ENCODE measurements at places on chromosomes 2 and 18.

- no peak for DNase-seq
Measured at GRCh38 chr2:236922061-236922460, 163.6 kb upstream of the COPS8 start.

- DNase-seq: no peak
Measured at GRCh38 chr2:236744281-236744705, 174.7 kb downstream of the ACKR3 start.

- DNase-seq: no peak
Measured at GRCh38 chr2:86787736-86788135, 3.0 kb downstream of the CD8A start.

DNA sequence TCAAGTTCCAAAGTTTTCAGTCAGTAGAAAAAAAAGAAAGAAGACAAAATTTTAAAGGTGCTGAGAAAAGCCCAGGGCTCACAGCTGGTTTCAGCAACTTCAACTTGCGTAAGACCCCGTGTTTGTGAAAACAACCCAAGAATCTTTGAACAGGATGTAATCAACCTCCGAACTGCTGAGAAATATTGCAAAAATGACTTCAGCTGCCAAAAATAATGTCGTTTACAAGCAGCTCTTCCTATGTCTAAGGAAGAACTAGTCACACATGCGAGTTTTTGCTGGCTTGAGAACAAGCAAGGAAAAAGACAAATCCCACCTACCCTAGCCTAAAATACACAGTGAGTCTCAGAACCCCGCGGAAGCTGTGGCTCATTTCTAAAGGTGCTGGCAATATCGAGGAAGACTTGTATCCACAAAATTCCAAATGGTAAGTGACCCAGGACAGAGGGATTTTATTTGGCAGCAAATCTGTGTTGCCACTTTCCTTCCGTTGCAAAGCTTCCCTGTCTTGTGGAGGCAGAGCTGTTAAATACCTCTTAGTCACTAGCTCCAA is 59.8 kb upstream of the SLC8A1 start:
- DNase-seq: no peak

DNA sequence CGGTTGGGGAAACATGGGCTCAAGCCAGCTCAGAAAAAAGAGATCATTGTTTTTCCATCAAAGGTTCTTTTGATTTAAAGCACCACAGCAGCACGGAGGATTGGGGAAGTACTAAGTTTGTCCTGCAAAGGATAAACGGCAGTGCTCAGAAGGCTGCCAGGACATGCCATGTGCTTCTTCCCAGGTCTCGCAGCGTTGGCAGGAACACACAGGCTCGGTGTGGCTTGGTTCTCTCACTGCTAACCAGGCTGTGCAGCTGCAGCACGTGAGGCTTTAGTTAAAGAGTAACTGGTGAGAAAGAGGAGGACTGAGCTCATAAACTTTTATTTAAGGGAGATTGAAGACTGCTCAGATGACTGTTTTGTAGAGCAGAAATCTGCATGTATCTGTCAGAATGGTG is 264.3 kb downstream of the TSN start:
- no peak for DNase-seq

GRCh38 chr2:96209011-96209728 is 543 bp upstream of the STARD7 start:
- no peak for DNase-seq

DNA sequence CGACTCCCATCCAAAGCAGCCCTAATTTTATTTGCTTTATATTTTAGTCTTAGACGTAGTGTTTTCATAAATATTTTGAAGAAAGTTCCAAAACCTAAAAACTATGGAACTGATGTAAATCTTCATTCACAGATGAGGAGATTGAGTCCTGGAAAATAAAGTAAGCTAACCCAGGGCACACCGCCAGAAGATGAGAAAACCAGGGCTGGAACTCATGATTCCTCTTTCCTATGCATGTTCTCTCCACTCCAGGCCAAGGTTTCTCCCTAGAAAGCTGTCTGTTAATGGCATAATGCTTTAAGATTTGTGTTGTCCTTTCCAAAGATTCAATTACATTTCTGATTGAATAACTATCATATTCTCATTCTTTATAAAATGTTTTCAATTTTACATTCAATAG is 78.4 kb upstream of the ZC3H15 start:
- no peak for DNase-seq

GRCh38 chr2:45256867-45257641 is 247.8 kb upstream of the SIX2 start:
- no peak for DNase-seq

DNA sequence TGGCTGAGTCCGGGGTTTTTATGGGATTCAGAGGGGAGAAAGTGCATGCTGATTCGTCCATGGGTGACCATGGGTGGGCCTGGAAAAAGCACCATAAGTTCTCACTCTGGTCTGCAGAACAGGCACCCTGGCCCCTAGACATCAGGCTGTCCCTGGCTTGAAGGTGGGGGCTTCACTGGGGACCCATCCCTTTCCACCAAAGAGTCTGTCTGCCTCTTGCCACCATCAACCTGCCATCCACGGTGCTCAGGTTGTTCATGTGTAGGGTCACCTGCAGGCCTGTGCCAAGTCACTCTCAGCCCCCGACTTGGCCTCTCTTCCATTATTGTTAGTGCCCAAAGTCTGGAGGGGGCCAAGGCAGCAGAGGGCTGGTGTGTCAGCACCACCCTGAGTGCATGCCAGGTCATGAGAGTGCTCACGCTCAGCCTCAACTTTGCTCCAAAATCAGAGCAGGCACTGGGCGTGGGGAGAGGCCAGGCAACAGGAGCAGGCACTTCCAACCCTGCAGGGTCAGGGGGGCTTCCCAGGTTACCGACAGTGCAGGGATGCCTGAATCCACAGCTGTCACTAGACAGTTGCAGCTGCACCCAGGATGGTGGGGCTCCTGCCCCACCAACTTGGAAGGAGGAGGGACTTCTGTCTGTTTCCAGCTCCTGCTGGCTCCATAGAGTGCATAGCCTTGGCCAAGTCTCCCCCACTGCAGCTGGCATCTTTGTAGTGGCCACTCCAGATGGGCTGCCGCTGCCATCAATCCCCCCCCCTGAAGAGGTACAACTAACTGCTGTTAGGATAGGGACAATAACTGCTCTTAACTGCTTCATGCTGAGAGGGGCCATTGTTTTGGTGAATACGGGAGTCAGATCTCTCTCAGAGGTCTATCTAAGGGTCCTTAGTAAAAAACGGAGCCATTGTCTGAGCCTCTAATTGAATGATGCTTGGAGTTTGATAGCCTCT is 209.3 kb downstream of the AKAIN1 start:
- DNase-seq: no peak

GRCh38 chr2:167334146-167334742 is 446.0 kb downstream of the XIRP2 start:
- DNase-seq: no peak

- DNase-seq: peak; percentile 64
Measured at GRCh38 chr2:65055422-65056214, 598 bp upstream of the CEP68 start.

- no peak for DNase-seq
Measured at GRCh38 chr18:267380-267687, 513 bp downstream of the THOC1 start.

DNA sequence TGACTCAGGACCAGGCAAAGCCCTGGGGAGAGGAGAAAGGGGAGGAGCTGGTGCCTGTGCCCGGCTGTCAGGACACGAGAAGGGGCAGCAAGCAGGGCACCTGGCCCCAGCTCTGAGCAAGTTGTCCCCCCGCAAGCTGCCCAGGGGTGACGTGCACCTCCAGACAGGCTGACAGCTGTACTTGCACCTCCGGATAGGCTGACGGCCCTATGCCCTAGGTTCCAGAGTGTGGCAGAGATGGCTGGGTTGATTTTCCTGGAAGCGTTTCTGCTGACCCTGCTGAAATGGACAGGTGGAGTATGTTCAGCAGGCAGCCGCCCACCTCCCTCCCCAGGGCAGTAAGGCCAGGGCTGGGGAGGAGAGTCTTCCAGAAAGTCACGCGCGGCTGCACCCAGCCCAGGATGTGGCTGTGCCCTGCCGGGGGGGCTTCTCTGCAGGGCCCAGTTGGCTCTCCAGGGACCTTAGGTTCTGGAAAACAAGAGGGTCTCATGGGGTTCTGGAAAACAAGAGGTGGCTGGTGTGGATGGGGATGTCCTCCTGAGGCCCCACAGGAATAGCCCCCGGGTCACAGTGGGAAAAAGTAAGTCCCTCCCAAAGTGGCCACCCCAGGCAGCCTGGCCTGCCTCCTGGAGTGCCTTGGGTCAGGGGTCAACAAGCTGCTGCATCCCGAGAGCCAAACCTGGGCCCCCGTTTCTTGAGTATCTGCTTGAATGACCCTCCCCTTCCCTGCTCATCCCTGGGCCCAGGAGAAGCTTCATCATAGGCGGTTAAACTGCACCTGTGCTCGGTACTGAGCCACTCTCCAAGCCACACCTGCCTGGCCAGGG is 71.4 kb upstream of the OTOS start:
- DNase-seq: no peak

GRCh38 chr18:40152859-40153258 is 1802.2 kb upstream of the PIK3C3 start:
- no peak for DNase-seq

DNA sequence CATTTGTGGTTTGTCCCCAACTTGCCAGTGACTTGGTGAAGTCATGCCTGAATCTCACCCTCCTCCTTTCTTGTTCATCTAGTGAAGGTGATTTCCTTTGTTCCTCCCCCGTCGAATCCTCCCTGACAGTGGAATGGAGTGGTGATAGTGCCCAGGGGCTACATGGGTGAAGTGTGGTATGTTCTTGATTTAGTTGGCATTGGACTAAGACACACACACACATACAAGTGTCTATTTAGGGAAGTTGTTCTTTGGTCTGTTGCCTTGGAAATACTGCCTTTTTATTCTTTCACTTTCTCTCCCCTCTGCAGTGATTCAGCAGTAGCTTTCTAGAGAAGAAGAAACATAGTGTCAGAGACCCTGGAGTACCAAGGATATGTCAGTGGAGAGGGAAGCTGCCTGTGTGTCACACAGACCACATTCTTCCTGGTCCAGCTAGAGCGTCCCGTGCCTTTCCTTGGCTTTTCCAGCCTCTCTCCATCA is 10.9 kb downstream of the INPP4A start:
- DNase-seq: peak; percentile 48

DNA sequence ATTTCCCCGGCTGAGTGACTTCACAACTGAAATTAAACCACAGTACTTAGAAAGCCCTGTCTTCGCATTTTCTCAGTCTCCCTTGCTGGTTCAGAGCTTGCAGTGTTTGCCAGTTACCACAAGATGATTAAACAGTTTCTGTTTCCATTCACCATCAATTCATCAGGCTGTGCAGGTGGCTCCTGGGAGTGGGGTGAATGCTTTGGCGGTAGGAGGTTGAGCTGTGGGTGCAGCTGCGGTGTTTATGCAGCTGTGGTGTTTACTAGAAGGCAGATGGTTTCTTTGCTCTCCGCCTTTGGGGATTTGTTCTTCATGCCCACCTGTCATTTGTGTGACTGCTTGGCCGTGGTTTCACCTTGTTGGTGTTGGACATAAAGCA is 16.1 kb downstream of the ACOXL start:
- peak; percentile 77 for DNase-seq

DNA sequence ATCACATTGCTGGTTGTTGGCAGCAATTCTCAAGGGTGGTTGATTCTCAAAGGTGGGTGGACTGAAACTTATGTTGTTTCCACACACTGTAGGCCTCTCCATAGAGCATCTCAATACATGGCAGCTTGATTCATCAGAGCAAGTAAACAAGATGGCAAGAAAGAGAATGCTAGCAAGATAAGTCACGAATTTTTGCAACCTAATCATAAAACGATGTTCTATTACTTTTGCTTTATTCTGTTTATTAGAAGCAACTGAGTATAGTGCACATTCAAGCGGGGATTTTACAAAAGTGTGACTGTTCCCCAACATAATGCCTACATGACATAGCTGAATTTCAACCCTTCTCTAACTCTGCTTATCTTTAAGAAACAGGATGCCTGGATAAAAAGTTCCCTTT is 136.2 kb downstream of the CCDC178 start:
- DNase-seq: no peak

- DNase-seq: peak; percentile 65
Measured at GRCh38 chr18:74040459-74041332, 106.9 kb downstream of the FBXO15 start.

- DNase-seq: no peak
Measured at GRCh38 chr2:236396818-236397350, 132.7 kb upstream of the ASB18 start.

DNA sequence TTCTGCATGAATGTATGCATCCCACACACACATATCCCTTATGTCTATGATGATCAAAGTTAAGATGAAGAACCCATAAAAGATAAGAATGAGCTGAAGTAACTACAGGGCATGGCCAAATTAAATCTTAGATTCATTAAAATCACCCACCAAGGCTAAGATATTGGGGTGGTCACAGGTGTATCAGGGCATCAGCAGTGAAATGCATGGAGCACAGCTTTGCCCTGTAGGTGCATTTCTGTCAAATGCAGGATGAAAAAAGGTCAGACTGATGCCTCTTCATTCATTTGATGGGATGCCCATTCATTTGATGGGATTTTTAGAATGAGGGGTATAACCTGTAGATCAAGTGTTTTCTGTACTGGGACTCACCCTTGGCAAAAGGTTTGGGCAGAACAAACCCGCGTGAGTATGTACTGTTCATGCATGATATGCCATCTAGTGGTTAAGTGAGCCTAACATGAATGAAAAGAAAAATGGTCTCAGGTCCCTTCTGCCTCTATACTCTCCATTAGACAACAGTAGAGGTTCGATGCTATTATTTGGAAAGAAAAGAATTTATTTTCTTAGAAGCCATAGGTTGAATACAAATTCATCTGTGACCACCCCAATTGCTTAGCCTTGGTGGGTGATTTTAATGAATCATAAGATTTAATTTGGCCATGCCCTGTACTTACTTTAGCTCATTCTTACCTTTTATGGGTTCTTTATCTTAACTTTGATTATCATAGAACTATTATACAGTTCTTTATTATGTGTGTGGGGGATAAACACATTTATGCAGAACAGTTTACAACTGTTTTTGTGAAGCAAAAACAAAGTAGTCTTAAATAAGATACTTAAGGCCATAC is 43.2 kb upstream of the NOSTRIN start:
- DNase-seq: peak; percentile 51

GRCh38 chr2:143779021-143779420 is 649.8 kb downstream of the ARHGAP15 start:
- no peak for DNase-seq

DNA sequence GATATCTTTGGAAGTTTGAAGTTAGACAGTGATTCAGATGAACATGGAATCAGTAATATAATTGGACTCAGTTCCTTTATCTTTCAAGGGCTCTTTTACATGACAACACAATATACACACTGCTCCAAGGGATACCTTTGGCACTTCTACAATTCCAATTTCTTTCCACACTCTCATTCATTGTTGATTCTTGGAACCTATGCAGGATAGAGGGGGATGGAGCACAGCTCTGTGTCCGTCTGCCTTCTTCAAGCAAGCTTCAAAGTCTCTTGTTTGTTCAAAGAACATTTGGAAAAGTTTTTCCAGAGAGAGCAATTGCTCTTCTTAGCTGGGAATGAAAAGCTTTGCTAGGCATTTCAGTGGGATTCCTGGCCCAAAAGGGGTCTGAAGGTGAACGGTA is 276.2 kb upstream of the ZEB2 start:
- no peak for DNase-seq

DNA sequence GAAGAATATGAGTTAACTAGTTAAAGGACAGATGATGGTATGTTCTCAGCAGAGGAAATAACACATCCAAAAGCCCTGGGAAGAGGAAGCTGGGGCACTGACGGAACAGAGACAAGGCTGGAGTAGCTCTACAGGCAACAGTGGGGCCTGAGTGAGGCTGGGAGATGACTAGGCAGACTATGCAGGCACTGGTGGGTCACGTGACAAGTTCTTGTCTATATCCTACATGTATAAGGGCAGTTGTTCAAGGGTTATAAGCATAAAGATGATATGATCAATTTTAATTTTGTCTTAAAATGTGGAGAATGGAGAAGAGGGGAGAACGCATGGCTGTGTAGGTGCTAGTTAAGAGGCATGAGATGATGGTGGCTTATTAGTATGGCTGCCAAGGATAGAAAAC is 68.6 kb downstream of the KCNS3 start:
- DNase-seq: no peak
